DMS153 (cell line): ENCODE measurements at places on chromosomes 2 and 18.
A peak's percentile ranks its signal among the peaks of the same experiment; 100 is the strongest.

DNA sequence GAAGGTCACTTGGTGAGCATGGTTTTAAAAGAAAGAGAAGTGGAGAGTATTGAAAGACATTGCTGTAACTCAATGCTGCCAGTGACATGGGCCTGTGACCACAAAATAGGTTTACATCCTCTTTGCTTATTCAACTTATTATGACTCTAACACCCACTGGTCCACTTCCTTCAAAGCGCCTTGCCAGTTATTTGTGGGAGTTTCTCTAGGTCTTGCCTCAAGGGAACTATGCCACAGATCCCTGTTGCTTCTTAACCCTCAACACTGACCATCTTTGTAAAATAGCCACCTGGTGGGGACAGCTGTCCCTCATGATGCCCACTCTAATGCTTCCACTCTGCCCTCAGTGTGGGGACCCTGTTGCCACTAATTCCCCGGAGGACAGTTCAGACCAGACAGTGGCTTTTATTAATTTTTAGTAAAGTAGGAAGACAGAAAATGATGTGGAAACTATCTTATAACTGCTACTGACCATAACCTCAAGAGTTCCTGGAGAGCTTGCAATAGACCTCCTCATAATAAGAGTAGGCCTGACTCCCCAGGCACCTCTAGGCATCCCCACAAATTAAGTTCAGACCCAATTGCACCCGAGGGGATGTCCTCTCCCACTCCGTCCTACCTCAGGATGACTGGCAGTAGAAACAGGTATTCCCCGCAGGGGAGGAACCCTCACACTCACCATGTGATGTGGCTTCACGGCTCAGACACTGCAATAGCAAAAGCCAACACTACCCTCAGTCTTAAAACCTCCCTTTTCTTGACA is 31.3 kb upstream of the SLC25A52 start:
- no peak for DNase-seq

GRCh38 chr2:231894566-231895380 is 31.4 kb downstream of the NPPC start:
- no peak for DNase-seq

GRCh38 chr2:102801858-102802699 is 40.2 kb downstream of the TMEM182 start:
- no peak for DNase-seq

DNA sequence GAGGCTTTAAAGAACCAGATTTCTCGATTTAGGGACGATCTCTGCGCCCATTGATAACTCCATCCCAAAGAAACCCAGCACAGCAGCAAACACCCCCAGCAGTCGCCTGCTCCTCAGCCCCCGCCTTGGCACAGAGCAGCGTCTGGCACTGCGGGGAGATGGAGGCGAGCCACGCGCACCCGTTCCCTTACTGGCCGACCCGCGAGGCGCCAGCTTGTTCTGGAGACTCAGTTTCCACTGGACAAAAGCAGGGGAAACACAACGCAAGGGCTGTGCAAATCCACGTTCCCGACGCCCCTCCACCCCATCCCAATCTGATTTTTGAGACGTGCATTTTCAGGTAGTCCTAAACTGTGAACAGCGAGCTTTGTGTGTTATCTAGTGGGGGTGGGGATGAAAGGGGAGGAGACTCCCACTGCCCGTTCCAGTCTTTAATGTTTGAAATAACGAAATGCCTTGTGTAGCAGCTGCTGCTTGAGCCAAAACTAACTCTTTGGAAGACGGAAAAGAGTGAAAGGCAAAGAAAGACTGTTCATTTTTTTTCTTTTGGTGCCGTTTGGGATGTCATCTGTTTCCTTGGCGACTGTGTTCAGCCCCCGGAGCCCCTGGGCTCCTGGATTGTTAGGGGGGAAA is 143.2 kb downstream of the MEIS1 start:
- DNase-seq: no peak

GRCh38 chr2:102144128-102144527 is 1.6 kb downstream of the IL1R1 start:
- DNase-seq: no peak

- no peak for DNase-seq
These were observed 8.4 kb upstream of the HNRNPLL start for GRCh38 chr2:38610851-38611801.

DNA sequence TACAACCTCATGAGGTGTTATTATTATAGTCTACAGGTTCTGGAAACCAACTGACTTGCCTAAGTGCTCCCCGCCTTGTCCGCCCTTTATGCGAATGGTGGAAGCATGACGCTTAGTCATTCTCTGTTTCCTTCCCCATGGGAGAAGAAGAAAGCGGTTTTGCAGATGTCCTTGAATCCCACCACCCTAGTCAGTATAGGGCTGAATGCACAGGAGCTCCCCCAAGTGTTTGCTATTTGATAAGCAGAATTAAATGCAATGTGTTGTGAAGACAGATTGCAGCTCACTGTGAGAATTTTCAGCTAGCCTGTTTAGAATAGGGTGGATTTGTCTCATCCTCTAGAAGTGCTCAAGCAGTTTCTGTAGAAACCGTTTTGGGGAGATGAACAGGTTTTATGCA is 652.0 kb downstream of the DCC start:
- DNase-seq: no peak

GRCh38 chr18:44938720-44939665 is 258.3 kb downstream of the SETBP1 start:
- no peak for DNase-seq

GRCh38 chr2:54903736-54904554 is 146.3 kb downstream of the RTN4 start:
- DNase-seq: peak; percentile 5

GRCh38 chr2:179682756-179683155 is 178.7 kb downstream of the ZNF385B start:
- DNase-seq: no peak

- no peak for DNase-seq
These were observed 34.6 kb downstream of the SH3BP4 start for GRCh38 chr2:234986390-234986789.

DNA sequence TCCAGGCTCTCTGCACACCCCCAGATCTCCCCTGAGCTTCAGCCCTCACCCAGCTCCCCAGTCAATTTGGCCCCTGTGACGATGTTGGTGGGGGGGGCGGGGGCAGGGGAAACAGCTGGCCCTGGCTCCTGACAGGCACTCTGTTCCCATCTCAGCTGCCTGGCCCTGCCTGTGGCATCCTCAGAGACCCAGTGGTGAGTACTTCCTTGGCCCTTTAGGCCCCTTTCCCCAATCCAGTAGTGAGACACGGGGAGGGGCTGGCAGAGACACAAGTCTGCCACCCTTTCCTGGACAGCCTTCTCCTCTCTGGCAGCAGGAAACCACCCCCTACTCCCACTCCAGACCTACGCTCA is 19.3 kb upstream of the C1QL2 start:
- no peak for DNase-seq

DNA sequence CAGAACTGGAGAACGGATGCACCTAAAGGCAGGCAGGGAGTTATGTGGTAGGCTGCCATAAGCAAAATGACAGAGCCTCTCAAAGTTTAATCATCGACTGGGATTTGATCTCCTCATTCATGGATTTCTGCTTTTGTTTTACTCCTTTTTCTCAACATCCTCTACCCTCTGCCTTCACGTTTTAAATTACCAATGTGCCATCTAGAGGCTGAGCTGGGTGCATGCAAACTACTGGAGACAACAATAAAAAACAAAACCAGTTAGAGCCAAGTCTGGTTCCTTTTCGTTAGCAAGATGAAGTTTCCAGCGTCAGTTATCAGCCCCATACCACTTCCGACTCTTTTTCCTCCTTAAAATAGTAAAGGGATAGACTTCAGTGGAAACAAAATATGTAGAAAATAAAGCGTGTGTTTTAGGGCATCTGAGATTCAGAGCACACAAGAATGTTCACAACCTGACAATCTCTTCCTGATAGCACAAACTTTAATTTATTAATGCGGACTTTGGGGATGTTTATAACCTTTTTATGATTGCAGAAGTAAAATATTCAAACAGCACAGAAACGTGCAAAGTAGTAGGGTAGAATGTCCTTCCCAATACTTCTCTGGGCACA is 117.0 kb downstream of the LAMA1 start:
- no peak for DNase-seq

DNA sequence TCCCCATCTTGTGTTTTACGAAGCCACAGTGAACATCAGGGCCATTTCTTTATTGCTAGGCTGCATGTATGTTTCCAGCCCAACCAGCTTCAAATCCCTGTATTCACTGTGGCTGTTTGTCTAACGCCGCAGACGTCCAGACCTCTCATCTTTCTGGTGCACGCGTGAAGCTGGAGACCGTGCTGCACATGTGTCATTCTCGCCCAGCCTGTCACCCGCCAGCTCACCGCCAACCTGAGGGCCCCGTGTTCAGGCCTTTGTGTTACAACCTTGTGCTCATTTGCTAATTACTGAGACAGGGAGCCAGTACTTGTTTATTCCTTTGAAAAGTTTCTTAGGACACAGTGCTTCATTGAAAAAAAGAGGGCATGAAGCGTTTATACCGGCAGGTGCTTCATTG is 21.4 kb downstream of the SALL3 start:
- DNase-seq: peak; percentile 52

DNA sequence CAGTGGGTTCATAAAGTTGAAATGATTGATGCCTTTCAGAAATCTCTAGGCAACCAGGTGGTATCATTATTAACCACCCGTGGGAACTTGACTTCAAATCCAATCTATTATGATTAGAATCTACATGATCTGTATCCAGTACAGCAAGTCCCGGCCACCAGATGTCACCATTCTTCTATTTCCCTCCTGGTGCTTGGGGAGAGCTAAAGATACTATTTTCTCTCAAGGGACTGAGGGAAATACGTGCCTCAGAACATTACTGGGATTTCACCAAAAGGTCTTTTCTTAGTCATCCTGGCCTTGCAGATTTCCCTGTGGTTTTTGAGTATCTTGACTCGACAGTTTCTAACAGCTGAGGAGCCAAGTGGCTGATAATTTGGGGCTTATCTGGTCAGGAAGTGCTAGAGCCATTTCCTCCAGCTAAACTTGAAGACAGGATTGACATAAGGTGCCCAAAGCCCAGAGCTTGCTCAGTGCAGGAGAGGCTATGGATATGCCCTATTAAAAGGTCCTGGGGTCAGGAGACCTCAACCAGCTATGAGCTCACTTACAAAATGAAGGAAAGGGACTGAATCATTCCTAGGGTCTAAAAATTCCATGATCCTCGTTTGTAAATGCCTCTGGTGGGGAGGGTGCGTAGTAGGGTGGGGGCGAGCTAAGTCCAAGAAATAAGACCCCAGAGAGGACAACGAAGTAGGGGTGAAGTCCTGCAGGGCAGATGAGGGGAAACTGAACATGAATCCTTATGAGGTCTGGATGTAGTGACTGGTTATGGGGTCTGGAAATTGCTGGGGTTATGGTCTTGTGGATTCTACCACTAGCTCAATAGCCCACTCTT is 135.4 kb upstream of the MGAT5 start:
- peak; percentile 71 for DNase-seq

GRCh38 chr2:28802975-28803429 is 7.6 kb upstream of the SPDYA start:
- no peak for DNase-seq

DNA sequence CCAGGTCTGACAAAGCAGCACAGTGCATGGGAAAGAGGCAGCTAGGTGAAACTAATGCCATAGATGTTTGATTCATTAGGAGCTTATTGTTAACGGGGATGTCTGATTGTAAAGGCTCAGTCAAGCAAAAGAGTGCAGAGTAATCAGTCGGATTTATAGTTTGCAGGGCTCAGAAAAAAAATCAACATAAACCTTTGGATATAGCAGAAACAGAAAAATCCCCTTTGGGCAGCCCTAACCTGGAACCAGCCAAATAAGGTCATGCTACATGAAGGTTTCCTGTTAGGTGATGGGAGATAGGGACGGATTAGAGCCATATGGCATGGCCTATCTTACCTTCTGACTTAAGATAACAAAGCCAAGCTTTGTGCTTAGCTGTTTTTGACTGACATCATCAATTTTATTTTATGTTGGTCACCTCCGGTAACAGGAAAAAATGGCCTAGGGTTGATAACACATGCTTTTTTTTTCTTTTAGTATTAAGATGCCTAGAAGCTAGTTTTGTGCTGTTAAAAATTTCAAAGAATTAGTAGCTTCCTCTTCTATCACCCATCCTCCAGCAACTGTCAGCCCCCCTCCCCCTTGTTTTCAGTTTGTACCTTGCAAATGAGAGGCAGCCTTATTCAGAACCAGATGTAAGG is 60.7 kb upstream of the ZEB2 start:
- no peak for DNase-seq

- peak; percentile 55 for DNase-seq
These were observed 403 bp downstream of the MAP2 start for GRCh38 chr2:209424199-209424701.

- DNase-seq: no peak
These were observed 15.2 kb downstream of the SRBD1 start for GRCh38 chr2:45595721-45596435.

GRCh38 chr2:104793966-104794365 is 59.9 kb upstream of the POU3F3 start:
- no peak for DNase-seq

DNA sequence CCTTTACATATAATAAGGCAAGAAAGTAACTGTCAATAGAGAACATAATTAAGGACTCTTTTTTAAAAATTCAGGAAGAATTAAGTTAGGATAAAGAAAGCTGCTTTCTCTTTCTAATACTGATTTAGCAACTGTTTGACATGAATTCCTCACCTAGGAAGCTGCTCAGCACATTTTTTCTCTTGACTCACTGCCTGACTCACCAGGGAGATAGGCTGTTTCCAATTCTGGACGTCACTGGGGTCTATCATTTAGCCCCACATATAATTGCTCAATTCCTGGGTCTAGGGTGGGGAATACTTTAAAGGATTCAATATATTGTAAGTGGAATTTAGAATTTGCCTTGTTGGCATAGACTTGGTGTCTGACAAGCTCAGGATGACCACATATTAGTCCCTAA is 50.8 kb upstream of the UGP2 start:
- no peak for DNase-seq

- no peak for DNase-seq
These were observed 822 bp downstream of the PSMG2 start for GRCh38 chr18:12703664-12704063.

DNA sequence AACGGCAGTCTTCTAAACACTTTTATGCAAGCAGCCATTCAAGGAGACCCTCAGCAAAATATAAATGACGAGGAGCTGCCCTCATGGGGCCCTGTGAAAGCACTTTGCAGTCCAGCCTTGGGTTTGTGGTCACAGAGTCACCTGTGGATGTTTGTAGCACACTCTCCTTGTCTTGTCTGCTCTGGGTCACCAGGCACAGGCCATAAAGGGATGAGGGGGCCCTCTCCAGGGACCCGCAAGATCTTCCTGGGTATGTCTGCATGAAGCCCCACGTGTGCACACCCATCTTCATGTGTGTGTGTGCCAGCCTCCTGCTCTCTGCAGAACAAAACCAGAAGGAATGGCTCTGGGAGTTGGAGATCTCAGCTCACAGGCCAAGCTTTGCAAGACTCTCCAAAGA is 36.2 kb downstream of the ATOH8 start:
- DNase-seq: no peak

- no peak for DNase-seq
These were observed 135.0 kb upstream of the RIOK3 start for GRCh38 chr18:23317975-23318675.
